Stimulated activated naive CD4-positive, alpha-beta T cell treated with Interleukin-2 at 50 U/mL for 16 hours (primary cell): ENCODE measurements at places on chromosomes 13 and 19.
A peak's percentile ranks its signal among the peaks of the same experiment; 100 is the strongest.

- DNase-seq, result no peak
Observed at GRCh38 chr19:33777753-33778088, 18.9 kb upstream of the KCTD15 start.

- no peak for DNase-seq
Observed at GRCh38 chr13:33441015-33441414, 155.5 kb upstream of the STARD13 start.

DNA sequence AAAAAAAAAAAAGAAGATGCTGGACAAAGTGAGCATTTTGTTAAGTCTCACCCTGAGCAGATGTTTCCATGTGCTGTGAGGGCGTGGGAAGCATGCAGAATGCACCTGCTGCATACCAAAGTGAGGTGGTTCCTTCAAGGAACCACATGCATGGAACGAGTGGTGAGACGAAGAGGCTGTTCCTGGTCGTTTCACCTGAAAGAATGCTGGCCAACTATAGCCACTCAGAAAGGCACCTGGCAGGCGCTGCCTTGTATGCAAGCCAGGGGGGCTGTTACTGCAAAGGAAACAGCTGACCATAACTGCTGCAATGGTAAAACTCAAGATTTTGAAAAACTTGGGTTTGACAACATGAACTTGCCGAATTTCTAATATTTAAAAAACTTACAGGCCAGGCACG, 14.7 kb downstream of the MIER2 start:
- no peak for DNase-seq

DNA sequence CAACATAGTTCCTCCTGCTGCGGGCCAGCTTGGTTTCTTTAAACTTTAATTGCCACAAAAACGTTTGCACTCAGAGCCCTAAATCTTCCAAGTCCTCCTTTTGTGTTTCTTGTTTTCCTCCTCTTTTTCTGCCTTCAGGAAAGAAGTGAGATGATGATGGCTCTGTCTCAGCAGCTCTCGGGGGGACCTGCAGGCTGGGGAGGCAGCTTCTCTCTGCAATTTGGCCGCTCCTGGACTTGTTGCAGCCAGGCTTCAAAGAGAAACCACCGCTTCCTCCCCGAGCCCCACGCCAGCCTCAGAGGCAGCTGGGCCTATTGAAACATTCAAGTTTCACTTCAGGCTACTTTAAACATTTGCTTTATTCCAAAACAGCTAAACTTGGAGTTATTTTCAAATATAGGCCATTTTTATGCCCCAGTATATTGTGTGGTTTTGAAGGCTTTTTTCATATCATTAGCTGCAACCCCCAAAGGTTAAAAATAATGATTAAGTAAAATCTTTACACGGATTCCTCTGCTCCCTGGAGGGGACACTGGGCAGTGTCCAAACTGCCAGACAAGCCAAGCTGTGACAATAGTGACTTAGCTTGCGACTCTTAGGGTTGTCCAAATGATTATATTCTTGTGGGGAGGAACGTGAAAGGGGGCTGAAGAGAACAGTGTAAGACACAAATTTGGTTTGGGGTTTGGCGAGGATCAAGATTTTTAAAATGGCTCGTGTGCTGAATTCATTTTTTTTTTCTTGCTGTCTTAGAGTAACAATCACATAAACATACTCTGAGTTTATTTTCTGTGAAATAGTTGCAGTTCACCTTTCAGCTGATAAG, 330.8 kb downstream of the DLEU7 start:
- DNase-seq, result peak; percentile 3

GRCh38 chr13:38684714-38685113, 2.2 kb upstream of the FREM2 start:
- DNase-seq, result no peak

GRCh38 chr13:105048677-105049076, 1486.8 kb downstream of the EFNB2 start:
- no peak for DNase-seq

- no peak for DNase-seq
Observed at GRCh38 chr13:27679896-27680295, 58.2 kb downstream of the POLR1D start.

DNA sequence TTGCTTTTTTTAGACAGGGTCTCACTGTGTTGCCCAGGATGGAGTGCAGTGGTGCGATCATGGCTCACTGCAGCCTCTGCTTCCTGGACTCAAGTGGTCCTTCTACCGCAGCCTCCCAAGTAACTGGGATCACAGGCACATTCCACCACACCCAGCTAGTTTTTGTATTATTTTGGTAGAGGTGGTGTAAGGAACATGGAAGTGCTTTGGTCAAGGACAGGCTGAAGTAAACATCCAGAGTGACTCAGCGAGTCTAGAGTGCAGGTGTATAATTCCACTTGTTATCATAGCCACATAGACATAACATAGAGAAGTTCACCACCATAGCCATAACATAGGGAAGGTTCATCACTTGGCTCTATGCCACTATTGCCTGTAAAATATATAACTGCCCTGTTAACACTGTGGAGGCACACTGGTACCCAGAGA, 98.6 kb downstream of the RBM26 start:
- no peak for DNase-seq

- no peak for DNase-seq
Observed at GRCh38 chr13:53250977-53251376, 222.4 kb downstream of the OLFM4 start.

GRCh38 chr13:94198681-94199080, 280.8 kb downstream of the DCT start:
- no peak for DNase-seq

GRCh38 chr13:40102854-40103253, 447.4 kb downstream of the COG6 start:
- peak; percentile 93 for DNase-seq

GRCh38 chr13:35839806-35840205, 291.4 kb downstream of the DCLK1 start:
- no peak for DNase-seq

DNA sequence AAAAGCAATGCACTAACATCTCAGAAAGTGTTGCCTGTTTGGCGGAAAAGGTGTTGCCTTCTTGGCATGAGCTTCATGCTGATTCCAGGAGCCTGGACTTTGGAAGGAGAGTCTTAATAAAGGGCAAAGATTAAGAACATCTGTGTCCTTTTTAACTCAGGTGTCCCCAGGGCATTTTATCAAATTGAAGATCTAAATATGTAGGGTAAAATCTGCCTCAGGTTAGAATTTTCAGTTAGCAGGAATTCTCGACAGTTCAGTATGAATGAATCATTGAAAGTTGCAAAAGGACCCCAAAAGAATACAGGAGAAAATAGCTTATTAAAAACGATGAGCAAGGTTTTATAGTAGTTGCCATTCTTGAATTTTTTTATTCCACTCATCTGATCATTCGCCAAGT, 325.2 kb downstream of the SUCLA2 start:
- DNase-seq, result no peak

- no peak for DNase-seq
Observed at GRCh38 chr13:35600137-35600536, 123.6 kb upstream of the MAB21L1 start.

DNA sequence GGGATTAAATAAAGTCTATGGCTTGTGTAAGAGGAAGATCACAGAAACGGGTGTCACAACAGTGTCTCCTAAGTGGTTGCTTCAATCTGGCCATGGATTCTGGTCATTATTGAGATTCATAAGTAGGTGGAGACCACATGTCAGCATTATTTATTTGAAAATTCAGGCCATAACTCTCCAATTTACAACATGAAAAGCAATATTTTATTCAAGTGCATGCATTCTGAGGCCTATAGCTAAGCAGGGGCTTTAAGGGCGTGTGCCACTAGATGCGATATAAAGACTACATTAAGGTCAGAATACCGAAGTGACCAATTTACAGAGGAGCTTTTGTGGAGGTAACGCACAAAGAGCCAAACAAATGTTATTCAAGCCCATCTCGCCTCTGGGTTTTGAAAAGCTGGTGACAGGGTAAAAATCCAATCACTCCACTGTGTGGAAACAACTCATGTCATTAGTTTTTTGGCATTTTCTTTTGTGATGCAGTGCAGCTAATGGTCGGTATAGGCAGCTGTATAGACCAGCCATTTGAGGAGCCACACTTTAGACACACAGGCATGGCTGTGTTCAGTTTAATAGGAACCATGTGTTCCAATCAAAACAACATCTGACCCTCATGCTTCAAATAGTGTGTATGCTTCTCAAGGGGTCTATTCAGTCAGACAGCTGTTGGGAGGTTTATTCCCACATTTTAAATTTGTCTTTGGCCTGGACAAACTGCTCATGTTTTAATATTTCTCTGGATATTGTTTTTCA, 123.7 kb downstream of the KL start:
- no peak for DNase-seq

DNA sequence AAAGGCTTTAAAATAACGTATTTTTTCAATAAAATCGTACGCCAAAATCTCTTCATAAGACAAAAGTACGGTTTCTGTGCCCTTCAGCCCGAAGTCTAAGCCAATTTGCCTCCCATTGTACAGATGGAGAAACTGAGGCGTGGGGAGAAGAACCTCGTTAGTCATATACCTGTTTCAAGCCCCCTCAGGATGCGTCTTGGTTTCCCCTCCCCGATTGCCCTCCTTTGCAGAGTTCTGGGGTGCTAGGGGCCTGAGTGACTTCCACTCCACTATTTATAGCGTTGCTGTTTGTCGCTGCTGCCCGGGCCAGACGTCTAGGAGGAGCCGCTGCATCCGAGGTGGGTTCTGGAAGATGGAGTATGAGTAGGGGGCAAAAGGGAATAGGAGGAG, 2.3 kb upstream of the LTBP4 start:
- DNase-seq, result no peak

GRCh38 chr19:55431183-55431582, 11.9 kb downstream of the SHISA7 start:
- DNase-seq, result no peak

DNA sequence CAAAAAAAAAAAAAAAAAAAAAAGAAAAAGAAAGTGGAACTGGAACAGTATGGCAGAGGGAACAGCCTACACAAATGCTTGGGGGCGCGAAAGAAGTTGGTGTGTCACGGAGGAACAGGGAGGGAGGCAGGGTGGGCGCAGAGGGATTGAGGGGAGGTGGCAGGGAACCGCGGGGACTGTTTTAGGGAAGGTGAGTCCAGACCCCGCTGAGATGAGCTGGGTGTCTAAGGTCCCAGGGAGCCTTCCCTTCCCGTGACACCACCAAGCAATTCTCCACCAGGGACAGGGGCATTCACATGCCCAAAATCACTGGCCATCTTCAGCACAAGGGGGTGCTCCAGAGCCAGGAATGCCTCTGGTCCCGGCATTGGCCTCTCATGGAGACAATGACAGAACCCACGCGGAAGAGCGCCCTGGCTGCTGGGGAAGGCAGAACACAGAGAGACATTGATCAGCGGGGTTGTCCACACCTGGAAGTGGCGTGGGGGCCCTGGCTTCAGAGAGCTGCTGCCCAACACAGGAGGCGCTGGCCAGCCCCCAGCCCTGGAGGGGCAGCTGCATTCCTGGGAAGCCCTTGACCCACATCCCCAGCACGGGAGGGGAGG, 6.9 kb downstream of the PEAK3 start:
- no peak for DNase-seq

DNA sequence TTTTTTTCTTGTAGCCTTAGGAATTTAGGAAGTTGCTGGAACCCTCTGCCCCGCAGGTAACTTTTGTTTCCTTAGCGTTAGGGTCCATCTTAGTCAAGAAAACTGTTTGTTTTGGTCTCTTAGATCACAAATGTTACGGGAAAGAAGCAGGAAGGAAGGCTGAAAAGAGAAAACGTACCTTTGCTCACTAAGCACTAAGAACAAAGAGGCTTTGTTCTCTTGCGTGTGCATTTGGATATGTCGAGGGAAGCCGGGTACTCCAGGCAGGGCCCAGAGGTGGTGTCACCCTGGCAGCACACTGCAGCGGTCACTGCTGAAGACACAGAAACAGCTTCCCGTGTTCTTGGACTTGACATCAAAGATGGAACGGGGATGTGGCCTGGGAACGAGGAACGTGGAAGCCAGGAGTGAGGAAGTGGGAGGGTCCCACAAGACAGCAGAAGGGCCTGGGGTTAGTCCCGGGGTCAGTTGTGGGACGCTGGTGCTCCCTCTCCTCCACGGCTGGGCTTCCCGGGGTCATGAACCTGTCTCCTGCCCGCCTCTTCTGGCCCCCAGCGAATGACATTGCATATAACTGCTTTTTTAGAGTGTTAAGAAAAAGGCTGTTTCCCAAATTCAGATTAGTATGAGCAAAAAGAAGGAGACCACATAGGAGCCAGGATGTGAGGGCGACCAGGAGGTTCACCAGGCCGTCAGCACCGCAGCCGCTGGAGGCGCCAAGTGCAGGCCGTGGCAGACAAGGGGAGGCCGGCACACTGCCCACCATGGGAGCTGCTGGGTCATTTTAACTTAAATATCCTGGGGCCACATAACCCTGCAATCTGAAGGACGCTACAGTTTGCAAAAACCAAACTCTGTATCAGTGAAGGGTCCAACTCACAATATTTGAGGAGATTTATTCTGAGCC, 31.6 kb downstream of the ATP11A start:
- no peak for DNase-seq

DNA sequence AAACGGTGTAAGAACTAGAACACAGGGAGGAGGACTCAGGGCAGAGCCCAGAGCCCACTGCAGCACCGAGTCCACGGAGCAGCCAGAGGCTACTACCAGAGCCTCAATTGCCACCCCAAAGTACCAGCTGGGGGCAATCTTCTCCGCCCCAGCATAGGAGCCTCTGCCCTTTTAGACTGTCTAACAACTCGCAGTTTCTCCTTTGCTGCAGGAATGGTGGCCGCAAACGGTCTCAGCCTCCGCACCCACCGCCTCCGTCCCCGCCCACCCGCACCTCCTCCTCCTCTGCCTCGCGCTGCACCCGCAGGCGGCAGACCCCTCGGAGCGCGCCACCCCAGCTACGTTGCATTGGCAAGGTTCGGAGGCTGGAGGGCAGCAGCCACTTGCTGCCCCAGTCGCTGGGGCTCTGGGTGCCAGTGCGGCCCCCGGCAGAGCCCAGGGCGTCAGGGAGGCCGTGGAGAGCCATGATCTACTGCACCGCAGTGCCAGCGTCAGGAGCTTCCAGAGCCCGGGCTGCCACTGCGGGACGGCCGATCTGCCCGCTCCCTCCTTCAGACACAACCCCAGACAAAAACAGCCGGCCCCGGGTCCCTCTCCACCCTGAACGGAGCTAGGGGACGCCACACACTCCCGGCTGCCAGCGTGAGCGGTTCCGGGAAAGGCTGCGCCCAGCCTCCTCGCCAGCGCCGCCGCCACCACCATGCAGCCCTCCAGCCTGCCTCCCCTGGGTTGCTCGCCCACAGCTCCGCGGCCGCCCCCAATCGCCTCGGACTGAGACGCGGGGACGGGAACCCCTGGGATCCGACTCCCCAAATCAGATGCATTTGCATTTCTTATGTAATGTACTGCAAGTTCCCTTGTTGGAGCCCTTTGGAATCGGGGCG, 1.8 kb downstream of the FGF14 start:
- DNase-seq, result peak; percentile 22

- no peak for DNase-seq
Observed at GRCh38 chr13:20505405-20506366, 20.0 kb downstream of the CRYL1 start.

DNA sequence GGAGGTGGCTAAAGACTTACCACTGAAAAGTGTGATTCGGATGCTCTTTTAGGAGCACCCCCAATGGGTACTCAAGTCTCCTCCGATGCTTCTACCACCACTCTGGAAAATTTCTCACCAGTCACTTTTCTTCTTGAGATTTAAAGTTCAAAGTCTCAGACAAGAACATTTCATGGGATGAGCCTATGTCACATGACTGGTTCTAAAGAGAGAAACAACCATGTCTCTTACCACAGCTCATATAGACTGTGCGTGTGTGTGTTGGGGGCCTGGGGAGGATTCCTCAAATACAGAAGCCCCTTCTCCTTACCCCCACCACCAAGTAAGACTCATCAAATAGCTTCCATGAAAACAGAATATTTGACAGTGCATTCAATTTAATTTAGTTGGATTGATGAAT, 181.7 kb upstream of the MIR17HG start:
- DNase-seq, result no peak
